ENCODE measurements at places on chromosomes 5 and 9.

- no peak for DNase-seq
These were observed 371.6 kb downstream of the PIK3R1 start for GRCh38 chr5:68587171-68587570.

- no peak for DNase-seq
These were observed 22.3 kb downstream of the TCF7 start for GRCh38 chr5:134136771-134137170.

GRCh38 chr5:10439692-10440091, 2.0 kb upstream of the ROPN1L start:
- no peak for DNase-seq

DNA sequence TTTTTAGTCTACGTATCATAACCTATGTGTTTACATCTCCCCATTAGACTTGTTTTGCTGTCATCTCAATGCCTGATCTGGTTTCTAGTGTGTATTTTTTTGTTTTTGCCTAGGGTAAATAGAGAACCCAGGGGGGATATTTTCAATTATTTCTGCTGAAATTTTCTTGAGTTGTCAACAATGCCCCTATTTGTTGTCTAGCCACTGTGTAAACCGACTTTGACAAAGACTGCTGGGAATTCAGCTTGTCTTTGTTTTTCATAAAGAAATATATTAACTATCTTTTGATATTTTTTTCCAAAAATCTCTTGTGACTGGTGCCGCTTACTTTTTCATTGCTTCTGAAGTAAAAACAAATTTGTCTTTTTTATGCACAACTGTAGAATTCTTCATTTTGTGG, 28.1 kb downstream of the MACIR start:
- no peak for DNase-seq

DNA sequence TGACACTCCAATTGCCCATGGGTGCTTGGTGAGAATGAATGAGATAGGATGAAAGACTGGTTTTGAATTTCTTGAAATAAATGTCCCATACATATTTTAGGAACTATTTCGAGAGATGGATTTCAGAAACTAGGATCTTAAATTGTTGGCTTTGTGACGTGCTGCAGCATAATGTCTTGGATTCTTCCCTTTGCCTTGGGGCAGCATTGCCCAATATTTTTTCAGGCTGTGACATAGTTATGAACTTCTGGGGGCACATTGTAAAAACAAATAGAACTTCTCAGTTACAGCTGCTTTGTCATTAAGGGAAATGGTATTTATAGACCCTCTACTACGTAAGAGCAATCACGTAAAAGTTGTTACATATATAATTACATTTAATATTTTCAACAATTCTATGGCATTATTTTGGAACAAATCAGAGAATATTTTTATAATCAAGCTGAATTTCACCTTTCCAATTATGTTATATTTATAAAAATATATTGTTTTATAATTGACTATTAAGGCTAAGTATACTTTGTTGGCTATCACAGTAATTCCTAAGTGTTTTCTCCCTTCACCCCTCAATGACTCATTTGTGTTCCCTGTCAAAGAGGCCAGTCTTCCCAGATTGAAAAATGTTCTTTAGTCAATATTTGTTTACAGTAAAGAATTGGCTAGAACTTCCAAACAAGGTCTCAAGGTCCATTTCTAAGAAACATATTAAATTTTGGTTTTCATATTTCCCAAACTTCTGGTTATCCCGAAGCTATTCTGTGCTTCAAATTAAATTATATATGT, 1388.3 kb upstream of the ACO1 start:
- no peak for DNase-seq

DNA sequence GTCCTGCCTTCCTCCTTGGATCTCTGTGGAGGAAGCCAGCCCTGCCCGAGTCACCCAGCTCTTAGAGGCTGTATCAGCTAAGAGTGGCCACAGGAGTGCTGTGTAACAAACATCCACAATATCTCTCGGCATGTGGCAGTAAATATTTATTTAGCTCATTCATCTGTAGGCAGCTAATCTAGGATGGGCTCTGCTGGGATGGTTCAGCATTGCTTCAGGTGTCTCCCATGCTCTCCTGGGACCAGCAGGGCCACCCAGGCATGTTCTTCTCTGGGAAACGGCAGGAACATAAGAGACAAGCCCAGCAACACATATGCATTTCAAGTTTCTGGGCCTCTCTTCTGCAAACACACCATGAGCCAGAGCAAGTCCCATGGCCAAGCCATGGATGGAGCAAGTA, 56.1 kb downstream of the HRH2 start:
- DNase-seq = no peak

DNA sequence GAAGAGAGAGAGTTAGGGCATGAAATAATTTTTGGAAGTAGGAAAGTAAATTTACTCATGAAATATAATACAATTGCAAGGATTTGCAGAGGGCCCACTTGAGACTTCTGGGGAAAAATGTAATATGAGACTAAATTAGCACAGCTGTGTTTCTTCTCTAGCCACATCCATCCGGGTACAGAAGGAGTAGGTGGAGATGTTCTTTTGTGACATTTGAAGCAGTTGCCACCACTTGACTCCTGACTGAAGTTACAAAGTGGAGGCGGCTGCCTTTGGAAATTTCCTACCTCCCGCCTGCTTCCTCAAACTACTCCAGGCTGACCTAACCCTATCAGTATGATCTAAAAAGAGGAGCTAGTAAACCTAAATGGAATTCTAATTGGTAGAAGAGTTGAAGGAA, 58.1 kb upstream of the SHISAL2B start:
- no peak for DNase-seq

- no peak for DNase-seq
These were observed 70.0 kb upstream of the SSBP2 start for GRCh38 chr5:81820863-81821262.

GRCh38 chr9:92349771-92350739, 24.3 kb downstream of the CENPP start:
- DNase-seq = no peak

GRCh38 chr9:129163753-129164152, 14.3 kb downstream of the IER5L start:
- no peak for DNase-seq

DNA sequence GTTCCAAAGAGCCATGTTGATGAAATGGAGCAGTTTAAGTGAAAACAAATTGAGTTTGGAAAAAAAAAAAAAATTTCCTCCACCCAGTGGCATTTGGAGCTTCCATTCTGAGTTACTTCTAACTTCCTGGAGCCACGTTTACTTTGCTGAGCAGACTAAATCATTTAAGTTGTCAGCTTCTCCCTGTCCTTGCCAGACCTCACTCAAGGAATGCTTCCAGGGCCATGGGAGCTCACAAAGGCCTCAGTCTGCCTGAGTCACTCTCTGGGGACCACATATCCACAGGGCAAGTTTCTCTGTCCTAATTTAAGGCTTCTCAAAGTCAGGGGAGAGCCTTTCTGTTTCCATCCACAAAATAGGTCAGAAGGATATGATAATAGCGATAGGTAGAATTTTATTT, 210.3 kb upstream of the TNC start:
- no peak for DNase-seq

DNA sequence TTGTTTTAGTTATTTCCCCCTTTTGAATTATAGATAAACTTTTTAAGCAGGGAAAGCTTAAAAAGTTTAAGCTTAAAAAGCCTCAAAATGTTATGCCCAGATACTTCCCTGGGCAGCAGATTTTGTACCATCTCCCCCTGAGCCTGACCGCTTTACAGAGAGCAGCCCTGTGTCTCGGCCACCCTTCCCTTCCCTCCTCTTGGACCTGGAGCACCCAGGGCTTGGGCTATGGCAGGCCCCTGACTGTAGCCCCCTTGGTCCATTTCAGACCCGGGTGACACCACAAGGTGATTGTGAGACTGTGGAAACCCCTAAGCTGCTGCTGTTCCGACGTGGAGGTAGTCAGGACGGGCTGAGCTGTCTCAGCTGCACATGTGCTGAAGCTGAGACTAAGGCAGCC, 97.7 kb downstream of the RALGPS1 start:
- no peak for DNase-seq

DNA sequence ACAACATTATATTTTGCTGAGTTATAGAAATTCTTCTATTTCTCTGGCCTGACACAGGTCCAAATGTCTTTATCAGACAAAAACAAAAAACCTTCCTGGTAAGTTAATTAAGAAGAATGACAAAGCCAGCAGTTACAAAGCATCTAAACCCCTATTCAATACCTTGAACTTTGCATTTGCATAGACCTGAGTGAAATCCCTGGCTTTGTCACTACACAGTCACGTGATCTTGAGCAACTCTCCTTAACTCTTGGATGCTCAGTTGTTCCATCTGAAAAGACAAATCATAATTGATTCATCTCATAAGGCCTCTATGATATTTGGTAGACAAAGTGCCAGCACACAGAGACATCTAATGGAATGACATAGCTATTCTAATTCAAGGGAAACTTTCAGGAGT, 166.6 kb upstream of the PPP1R2B start:
- no peak for DNase-seq

DNA sequence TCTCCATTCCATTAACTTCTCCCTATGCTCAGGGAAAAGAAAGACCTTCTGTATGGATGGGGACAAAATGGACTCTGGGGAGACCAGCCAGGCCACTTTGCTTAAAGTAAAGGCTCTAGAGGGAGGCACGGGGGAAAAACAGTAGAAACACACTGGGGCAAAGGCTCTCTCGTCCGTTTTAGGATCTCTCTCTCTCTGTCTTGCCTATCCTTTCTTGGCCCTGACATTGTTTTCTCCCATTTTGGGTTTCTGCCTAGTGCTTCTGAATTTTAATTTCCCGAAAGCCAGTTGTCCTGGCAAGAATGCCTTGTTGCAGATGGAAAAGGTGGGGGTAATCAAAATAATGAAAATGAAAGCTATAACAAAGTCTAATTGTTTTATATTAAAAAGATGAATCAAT, 28.2 kb downstream of the NMUR2 start:
- no peak for DNase-seq

- peak; percentile 93 for DNase-seq
These were observed 69.3 kb upstream of the NIPAL4 start for GRCh38 chr5:157390551-157391297.

DNA sequence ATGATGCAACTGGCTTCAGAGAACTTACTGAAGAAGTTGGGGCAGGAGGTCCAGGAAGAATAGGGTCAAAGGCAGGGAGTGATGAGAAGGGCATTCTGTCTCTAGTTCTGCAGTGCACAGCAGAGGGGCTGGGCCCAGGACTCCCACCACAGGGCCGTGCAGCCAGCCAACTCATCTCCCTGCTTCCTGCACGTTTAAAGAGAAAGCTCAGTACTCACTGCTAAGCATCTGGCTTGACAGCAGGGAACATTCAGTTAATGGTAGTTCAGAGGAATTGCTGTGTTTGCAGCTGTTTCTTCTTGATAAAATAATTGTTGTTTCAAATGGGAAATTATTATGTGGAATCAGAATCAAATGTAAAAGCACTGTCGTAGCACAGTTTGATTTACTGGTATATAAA, 25.6 kb upstream of the SCAMP1 start:
- no peak for DNase-seq

- DNase-seq = no peak
These were observed 1163.0 kb downstream of the TAF11L14 start for GRCh38 chr5:18797222-18797621.

GRCh38 chr5:3122216-3122615, 370.7 kb upstream of the IRX2 start:
- no peak for DNase-seq

DNA sequence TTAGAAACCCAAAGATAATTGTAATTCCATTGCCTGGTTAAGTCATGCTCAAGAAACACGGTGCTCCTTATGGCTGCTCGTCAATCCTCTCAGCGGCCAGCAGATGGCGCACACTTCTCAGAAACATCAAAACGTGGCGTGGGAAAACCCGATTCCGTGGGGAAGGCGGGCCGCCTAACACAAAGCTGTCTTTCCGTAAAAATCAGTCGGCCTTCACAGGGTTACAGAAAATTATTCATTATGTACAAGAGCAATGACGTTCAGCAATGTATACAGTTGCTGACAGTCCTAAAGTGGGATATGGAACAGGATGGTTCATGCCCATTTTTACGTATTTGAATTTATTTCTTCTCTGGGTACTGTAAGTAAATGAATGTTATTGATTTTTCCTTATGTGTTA, 83.5 kb downstream of the PDE4D start:
- peak; percentile 49 for DNase-seq

DNA sequence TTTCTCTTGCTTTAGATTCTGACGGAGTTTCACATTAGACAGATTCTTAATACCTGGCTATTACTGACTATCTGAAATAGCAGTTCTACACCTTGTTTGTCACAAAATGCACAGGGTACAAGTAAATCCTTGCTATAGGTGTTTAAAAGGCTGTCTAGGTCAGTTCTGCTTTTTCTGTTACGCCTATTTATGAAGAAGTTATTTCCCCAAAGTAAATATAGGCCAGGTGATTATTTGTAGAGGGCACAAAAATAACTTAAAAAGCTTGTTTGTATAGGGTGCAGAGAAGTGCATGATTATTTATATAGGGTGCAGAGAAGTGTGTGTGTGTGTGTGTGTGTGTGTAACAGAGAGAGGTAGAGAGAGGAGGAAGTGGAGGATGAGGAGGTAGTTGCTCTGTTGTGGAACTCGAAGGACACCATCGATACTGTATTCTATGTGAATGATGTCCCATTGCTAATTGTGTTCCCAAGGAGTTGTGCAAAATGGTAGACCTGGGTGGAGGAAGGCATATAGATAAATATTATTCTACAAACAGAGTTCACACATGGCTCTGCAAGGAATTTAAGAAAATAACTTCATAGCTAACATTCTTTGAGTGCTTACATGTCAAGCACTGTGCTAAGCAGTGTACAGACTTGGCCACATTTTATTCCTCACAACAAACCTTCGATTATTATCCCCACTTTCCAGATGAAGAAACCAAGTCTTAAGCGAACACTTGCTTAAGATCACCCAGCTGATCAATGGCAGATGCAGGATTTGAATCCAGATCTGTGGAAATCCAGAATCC, 96.3 kb upstream of the EQTN start:
- DNase-seq = no peak

DNA sequence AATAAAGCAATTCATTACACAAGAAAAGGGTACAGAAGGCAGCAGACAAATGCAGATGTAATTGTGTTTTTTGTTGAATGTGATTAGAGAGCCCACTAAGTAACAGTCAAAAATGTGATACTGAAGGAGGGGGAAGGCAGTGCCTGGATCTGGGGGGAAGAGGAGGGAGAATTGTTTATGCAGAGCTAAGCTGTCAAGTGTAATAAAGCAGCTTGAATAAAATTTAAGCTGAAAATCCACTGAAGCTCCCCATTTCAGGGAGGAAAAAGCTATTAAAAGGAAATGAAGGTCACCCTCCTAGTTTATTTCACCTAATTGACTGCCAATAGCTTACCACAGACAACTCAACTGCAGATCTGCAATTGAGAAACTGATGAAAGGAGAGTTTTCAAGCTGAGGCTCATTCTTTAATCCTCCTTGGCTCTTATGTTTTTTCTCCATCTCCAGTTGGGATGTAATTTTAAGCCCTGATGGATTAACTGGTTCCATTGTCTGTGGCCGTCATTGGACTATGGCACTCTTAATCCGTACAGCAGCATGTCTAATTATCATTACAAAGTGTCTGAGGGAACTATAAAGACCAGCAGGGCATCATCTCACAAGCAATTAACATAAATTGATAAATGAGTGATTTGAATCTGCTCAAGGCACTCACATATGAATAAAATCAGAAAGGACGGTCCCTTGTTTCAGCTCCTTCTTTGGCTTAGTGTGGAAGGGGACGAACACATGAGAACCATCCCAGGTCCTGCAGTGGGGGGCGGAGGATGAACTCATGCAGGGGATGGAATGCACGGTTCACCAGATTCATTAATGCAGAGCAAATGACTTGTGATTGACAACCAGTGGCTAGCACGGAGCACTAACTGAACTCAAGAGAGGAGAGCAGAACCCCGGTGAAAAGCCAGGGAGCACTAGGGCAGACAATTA, 38.5 kb downstream of the TLE1 start:
- DNase-seq = no peak

Data from PC-9 (cell line).